ENCODE measurements at places on chromosomes 12 and 14. TPM values are rescaled to one million over a fixed set of nuclear protein-coding genes. Genes with fewer than 3 reads are reported as not detected.

The P2RX7 gene
- 5.2 TPM for polyA plus RNA-seq

The SLC17A8 gene
- not detected for polyA plus RNA-seq

The CISTR gene
- not detected for polyA plus RNA-seq

The SUPT16H gene
- 65.5 TPM for polyA plus RNA-seq

All from CD4-positive, CD25-positive, alpha-beta regulatory T cell (primary cell).